ENCODE measurements at places on chromosomes 5 and 9.

DNA sequence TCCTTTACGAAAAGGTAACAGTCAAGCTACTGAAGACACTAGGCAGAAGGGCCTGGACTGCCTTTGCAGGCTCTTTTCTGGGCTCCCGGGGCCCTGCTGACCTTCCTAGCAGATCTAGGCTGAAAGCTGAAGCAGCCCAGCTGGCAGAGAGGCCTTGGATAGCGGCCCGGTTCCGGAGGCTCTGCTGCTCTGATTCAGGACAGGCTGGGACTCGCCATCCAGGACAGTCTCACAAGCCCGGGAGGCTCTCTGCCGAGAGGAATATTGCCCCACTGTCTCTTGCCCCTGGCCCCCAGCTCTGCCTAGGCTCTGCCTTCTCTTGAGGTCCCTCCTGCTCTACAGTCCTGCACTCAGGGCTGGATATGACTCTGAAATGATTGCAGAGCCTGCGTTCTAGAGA lies 67.8 kb downstream of the PSD2 start:
- no peak for DNase-seq

DNA sequence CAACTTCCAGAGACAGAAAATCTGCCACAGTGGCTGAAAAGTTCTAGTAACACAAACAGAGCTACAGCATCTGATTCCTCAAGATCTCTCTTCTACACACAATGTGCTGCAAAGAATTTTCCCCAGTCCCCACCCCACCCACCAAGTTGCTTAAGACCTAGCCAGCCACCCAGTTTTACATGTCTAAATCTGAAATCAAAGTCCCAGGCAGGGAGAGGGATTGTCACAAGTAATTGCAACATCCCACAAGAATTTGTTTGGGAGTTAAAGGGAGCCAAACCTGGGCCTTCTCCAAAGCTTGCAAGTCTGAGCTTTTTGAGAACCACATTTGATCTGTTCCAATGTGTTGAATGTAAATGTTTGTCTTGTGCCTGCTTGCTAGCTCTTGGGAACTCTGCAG lies 15.5 kb downstream of the IGIP start:
- no peak for DNase-seq

GRCh38 chr5:128722551-128722950 lies 184.5 kb upstream of the FBN2 start:
- no peak for DNase-seq

GRCh38 chr5:15383469-15383868 lies 116.5 kb upstream of the FBXL7 start:
- no peak for DNase-seq

GRCh38 chr5:104178829-104179456 lies 616.4 kb upstream of the NUDT12 start:
- DNase-seq = no peak

DNA sequence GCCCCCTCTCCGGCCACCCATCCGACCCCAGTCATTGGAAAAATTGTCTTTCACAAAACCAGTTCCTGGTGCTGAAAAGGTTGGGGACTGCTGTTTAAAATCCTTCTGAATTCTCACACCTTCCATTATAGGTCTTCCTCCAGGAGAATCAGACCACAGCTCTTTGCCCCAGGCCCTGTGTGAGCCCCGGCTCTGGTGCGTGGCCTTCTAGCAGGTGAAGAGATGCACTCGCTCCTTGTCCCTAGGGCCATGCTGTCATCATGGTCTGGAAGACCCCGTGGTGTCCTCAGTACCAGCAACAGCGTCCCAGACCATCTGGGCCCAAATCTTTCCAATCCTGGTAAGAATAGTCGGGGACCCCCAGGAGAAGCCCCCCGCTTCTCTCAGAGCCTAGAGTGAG lies 95.2 kb downstream of the DAP start:
- no peak for DNase-seq

GRCh38 chr5:170819824-170820223 lies 36.3 kb downstream of the GABRP start:
- DNase-seq = no peak

GRCh38 chr5:5156471-5157082 lies 16.4 kb downstream of the ADAMTS16 start:
- DNase-seq = no peak

DNA sequence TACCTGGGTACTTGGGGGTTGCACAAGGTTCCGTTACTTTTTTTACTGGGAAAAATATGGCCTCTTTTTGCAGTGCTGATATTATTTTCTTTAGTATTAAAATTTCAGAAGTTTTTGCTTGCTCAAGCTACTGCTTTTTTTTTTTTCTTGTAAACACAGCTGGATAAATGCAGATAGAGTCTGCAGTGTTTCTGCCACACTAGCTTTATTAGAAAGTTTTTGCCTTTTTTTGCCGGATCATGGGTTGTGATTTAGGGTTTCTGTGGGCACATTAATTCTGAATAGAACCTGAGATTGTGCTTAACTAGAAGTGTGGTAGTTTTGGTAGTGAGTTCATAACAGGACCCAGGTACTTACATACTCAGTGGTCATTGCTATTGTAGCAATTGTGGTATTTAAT lies 19.9 kb downstream of the KIAA1958 start:
- no peak for DNase-seq

DNA sequence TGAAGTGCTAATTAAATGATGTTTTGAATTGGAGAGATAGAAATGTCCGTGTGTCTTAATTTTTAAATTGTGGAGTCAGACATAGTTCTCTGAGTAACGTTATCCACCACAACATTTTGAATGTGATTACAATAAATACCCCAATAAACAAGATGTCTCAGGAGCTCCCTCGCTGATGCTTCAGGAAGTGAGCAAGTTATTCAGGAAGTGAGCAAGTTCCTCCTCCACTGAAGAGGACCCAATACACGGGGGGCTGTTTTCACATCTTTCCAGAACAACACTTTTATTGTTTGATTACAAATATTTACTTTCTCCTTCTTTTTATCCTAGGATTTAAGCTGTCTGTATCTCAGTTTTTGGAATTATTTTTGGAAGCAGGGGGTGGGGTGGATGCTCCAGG lies 363.8 kb downstream of the LRRC70 start:
- DNase-seq = no peak

GRCh38 chr9:123362856-123363255 lies 6.9 kb downstream of the CRB2 start:
- DNase-seq = no peak

- DNase-seq = no peak
These were observed 48.3 kb upstream of the EGFL7 start for GRCh38 chr9:136614372-136614922.

DNA sequence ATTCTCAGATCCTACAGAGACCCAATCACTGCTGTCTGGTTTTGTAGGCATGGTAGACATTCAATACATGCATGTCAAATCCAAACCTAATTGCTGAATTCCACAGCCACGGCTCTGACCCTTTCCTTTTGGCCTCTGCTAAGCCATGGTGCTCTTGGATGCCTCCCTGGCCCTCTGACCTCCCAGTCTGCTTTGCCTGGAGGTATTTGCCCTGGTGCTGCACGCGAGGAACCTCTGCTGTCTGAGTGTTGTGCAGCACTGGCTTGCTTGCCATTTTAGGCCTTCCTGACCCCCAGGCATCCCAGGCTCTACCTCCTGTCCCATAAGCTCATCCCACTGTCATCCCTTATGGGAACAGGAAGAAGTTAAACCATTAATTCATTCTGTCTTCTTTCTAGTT lies 60.9 kb downstream of the DOCK2 start:
- no peak for DNase-seq

DNA sequence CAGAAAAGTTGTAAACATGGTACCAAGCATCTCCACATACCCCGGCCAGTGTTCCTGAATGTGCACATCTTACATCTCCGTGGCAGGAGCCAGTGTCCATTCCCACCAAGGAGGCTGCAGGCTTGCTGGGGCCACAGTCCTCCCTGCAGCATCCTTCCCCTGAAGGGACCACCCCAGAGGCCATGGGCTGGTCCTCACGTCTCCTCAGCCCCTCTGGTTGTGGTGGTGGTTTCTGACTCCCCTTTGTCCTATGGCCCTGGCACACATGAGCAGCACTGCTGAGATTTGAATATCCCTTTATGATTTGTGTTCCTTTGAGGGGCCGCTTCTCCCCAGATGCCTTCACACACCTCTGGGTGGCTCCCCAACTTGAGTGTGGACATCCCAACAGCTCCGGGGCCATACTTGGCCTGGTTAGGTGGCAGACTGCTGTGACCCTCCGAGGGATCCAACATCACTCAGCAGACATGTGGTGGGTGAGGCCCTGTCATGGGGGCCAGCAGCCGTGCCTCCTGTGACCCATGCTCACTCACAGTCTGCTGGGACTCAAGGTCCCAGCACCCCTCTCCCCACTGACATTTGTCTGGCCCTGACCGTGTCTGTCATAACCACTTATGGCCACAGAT lies 14.3 kb downstream of the PHF2 start:
- no peak for DNase-seq

- DNase-seq = no peak
These were observed 565.4 kb downstream of the TLR4 start for GRCh38 chr9:118269623-118270022.

- no peak for DNase-seq
These were observed 43.4 kb downstream of the OSTF1 start for GRCh38 chr9:75131700-75132099.

GRCh38 chr5:109105631-109106267 lies 304.0 kb downstream of the PJA2 start:
- DNase-seq = no peak

GRCh38 chr5:103706939-103707682 lies 144.5 kb upstream of the NUDT12 start:
- DNase-seq = no peak

GRCh38 chr5:89445106-89445745 lies 562.2 kb upstream of the MEF2C start:
- DNase-seq = no peak

DNA sequence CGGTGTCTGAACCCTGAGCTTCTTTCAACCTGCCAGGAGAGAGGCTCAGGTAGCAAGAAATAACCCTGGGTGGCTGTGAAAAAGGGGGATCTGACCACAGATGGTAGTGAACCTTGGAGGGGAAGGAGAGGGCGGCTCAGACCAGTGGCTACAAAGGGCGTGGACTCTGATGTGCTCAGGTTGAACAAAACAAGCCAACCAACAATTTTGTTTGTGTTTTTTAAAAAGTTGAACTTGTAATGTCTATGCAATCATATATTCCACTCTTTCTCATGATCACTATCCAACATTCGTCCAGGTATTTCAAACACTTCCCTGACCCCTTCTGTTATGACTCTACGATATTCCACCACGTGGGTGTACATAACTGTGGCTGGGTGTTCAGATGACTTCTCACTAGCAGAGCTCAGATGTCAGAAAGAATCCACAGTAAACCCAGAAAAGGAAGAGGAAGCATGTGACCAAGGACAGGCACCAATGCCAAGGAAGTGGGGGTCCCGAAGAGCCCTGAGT lies 20.0 kb downstream of the PTPN3 start:
- DNase-seq = no peak

DNA sequence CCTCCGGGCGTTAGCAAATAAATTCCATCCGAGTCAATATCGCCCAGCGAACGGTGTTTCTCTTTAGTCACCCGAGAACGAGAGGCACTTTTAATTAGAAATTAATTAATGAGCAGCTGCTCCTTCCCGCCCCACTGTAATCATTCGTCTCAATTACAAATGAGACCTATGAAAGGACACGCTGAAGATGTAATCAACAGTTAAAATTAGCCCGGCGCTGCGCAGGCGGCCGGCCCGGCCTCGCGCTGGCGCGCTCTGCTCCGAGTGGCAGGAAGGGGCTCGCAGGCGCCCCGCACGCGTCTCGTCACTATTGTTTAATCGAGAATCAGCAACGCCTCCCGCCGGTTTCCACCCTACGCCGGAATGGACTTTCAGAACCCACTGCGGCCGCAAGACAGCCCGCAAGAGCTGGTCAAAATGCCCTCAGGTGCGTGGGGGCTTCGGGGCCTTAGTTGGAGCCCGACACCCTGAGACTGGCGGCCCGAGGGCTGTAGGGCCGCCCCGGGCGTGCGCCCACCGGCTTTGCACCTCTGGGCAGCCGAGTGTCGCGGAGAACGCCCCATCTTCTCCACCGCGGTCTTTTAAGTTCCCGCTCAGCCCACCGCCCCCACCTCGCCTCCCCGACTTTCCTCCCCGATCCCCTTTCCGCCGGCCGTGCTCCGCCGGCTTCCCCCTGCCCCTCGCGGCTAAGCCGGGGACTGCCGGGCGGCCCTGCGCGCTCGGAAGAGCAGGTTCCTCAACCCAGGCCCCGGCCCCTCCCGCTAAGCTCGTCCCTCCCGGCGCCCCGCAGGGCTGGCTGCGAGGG lies 597 bp upstream of the IRX4 start:
- DNase-seq = no peak

DNA sequence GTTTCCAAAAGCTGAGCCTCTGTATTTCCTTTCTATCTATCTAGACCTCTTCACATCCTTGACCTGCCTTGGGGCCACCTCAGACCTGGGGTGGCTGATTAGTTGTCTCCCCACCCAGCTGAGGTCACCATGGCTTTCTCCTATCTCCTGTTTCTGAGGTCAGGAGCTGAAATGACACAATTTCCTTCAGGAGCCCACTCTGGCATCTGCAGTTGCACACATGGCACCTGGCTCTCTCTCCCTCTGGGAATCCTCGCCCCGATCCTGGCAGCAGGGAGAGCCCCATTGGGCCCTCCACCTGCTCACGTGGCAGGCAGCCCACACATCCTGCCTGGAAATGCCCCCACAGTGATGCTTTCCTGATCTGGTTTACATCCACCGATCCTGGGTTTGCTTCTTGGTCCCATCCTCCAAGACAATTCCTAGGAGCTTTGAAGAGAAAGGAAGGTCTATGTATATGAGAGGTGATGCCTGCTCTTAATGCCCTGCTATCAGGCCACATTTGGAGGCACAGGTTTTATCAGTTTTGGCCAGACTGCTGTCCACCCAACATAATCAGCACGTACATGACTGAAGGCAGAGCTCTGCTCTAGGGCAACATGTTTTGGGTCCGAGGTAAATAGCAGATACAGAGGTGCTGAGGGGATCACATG lies 53.7 kb downstream of the MARCHF3 start:
- DNase-seq = no peak

DNA sequence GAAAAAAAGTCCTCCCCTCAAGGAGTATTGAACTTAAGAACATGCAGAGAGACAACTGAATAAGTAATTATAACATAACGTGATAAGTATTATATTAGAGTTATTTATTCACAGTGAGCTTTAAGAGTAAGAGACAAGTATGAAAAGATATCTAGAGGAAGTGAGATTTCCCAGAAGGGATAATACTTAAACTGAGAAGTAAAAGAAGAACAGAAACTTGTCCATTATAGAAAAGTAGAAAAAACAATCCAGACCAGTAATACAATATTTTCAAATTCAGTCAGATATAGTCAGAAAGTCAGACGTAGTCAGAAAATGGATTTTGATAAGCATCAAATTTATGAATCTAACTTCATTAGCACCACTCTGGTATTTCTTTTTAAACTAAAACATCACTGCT lies 613.0 kb upstream of the CCNG1 start:
- DNase-seq = no peak
